ENCODE measurements at places on chromosomes 2 and 18. TPM values are rescaled to one million over a fixed set of nuclear protein-coding genes. Genes with fewer than 3 reads are reported as not detected.

DNA sequence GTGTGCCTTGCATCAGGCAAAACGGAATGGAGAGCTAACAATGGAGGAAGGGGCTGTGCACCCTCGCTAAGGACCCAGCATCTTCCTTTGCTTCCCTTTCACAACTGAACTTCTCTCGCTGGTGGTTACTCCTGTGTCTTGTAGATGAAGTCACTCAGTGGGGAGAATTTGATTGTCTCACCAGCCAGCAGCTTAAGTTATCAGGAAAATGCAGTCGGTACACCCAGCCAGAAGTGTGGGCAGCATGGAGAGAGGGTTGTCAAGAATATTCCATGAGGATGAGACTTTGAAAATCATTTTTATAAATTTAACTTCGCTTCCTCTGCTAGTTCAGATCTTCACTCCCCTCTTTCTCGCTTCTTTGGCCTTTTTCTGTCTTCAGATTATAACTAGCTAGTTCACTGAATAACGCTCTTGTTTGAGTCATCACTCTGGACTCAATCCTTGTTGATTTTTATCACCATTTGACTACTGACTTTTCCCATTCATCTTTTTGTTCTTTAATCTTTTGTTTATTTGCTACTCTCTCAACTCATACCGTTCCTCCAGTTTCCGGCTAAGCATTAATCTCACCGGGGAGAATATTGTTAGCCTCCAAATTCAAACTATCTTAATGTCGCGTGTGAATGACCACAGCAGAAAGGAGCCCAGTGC lies 221.7 kb downstream of the CD226 start:
- peak; percentile 59 for DNase-seq

Gene NGEF
- total RNA-seq = 0.16 TPM

Gene C2orf66
- total RNA-seq = 0.54 TPM

DNA sequence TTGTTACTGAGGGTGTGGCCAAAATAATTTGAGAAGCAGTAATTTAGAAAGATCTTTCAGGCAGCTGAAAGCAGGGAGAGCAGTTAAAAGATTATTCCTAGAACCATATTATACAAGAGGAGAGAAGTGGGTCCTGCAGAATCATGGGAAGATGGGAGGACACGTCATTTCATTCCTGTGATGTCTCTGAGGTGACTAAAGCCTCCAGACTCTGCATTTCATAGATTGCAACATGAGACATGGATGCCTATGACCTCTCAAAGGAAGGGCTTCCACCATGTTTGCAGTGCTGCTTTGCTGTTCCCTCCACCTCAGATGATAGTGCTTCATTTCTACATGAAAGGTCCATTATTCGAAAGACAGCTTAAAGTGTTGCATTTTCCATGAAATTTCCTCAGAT lies 788.4 kb downstream of the TSN start:
- DNase-seq = peak; percentile 2

Gene GREB1L
- 16.2 TPM for total RNA-seq

DNA sequence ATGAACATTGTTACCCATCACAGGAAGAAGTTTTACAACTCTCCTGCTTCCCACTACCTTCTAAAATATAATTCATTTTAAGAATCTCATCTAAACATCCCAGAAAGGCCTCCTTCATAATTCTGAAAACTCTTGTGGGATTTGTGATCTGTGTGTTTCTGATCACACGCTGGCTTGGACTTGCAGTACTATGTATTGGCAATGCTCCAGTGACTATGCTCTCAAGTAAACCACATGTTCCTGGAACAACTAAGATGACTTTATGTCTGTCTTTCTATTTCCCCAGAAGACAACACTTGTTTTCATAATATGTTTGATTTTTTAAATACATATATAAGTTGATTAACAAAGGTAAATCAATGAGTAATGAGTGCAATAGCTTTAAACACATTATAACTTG lies 376.6 kb upstream of the NETO1 start:
- peak; percentile 12 for DNase-seq

Data from astrocyte (in vitro differentiated cells and primary cell).